Globus pallidus (tissue), 1 donor: ENCODE measurements at places on chromosomes 7 and 10.
A peak's percentile ranks its signal among the peaks of the same experiment; 100 is the strongest.

DNA sequence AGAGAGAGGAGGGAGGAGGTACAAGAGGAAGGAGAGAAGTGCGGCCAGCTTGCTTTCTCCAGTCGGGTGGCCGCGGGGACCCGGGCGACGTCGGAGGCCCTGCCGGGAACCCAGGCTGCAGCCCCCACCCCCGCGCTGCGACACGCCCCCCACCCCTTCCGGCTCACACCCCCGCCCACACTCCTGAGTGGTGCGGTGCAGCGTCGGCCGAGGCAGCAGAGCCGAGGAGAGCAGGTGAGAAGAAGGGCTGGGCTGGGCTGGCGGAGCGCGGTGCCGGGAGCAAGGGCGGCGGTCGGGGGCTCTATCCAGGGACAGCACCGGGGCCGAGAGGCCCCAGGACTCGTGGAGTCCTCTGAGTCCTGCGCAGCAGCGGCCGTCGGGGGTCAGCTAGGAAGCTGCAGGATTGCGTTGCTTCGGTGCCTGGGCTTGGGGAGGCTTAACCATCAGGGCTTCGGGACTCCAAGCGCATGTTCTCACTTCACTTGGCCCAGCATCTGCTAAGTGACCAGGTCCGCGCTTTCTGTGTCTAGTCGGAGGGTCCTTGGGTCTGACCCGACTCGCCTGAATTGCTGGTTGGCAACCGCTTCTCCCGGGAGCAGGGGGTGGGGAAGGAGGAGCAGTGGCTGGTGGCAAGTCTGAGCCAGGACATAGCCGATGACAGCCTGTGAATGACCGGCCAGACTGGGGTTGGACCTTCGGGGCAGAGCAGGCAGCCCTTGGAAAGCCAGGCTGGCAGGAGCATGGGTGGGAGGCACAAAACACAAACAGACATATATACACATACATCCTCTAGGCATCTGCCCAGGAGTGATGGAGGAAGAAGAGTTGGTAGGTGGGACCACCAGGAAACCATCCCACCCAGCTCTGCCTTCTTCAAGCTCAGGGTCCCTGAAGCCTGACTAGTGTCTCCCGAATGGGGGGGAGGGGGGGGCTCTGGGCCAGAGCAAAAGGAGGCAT is 683 bp downstream of the CHAT start:
- DNase-seq, result no peak

DNA sequence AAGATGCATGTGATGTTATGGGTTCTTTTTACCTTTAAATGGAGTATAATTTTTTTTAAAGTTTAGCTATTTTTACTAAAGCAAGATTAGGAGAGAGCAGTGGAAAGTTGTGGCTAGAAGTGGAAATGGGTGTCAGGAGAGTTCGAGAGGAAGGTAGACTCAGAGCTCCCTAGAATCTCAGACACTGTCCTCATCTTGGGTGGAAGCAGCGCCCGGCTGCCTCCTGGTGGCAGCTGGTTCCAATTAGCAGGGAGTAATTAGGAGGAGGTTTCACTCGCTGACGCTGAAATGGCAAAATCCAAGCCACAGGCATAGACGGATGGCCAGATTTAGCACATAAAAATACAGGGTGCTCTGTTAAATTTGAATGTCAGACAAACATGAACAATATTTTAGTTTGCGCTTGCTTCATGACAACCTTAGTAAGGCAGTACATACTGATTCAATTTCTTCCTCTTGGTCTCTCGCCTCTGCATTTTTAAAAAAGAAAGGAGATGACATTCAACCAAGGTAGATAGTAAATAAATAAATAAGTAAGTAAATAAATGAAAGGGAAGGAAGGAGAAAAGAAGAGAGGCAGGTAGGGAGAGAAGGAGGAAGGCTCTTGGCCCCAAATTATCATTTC is 58.5 kb downstream of the LGI1 start:
- peak; percentile 52 for DNase-seq

DNA sequence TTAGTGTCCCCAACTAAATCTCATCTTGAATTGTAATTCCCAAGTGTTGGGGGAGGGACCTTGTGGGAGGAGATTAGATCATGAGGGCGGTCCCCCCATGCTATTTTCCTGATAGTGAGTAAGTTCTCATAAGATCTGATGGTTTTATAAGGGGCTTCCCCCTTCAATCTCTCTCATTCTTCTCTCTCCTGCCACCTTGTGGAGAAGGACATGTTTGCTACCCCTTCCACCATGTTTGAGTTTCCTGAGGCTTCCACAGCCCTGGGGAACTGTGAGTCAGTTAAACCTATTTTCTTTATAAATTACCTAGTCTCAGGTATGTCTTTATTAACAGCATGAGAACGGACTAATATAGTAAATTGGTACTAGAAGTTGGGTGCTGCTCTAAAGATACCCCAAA is 365.6 kb downstream of the ANKRD7 start:
- DNase-seq, result no peak

DNA sequence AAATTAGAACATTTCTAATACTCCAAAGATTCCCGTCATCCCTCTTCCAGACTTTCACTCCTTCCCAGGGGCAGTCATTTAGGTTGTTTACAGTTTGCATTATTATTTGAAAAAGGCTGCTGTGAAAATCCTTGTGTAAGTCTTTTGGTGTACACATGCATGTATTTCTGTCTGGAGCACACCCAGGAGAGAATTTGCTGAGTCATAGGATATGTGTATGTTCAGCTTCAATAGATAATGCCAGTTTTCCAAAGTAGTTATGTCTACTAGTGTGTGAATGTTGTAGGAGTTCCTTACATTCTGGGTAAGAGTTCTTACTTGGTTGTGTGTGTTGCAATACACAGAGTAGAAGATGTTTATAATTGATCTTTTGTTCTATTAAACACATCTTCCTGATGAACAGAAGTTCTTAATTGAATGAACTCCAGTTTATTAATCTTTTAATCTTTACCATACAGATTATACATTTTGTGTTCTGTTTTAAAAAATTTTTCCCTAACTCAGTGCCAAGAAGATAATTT is 25.3 kb downstream of the CROT start:
- no peak for DNase-seq

DNA sequence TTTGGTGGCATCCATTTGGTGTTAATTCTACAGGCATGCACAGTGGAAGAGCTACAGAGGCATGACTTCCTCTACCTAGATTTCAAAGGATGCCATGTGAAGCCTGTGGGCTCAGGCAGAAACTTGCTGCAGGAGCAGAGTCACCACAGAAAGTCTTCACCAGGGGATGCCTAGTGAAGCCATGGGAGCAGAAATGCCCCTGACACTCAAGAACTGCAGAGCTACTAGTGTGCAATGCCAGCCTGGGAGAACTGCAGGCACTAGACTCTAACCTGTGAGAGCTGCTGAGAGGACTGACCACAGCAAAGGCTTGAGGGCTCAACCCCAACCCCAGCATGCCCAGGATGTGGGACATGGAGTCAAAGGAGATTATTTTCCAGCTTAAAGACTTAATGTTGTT is 3.9 kb downstream of the OR9A2 start:
- DNase-seq, result no peak

DNA sequence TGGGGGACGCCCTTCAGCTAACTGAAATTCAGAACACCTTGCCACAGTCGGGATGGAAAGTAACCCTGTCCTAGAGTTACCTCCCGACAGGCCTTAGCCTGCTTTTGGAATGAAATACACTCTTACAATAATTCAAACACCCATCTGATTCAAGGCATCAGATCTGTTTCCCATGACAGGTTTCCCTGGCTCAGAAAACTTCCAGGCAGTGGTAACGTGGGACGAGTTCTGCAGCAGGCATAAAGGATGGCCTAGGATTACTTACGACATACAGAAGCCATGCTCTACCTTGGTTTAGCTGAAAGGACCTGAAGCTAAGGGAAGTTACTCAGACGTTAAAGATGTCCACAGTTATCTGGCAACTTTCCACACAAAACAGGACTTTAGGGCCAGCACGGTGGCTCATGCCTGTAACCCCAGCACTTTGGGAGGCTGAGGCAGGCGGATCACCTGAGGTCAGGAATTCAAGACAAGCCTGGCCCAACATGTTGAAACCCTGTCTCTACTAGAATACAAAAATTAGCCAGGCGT is 5.0 kb downstream of the PAXIP1 start:
- DNase-seq, result no peak

GRCh38 chr7:78620920-78621319 is 822.3 kb downstream of the PHTF2 start:
- DNase-seq, result no peak

DNA sequence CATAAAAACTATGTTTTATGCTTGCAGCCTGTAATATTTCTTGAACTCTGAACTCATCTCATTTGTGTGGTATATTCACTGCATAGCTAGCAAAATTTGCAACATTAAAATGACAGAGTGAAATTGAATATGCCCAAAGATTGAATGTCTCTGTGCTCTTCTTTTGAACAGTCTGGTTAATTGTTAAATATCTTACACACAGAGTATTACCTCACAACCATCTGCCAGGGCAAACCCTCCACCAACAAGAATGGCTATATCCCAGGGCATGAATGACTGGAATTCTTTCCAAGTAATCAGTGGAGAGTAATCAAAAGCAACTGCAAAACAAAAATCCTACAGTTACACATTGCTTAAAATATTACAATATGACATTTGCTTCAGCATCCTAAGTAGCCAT is 76.9 kb downstream of the SLC13A1 start:
- DNase-seq, result no peak

DNA sequence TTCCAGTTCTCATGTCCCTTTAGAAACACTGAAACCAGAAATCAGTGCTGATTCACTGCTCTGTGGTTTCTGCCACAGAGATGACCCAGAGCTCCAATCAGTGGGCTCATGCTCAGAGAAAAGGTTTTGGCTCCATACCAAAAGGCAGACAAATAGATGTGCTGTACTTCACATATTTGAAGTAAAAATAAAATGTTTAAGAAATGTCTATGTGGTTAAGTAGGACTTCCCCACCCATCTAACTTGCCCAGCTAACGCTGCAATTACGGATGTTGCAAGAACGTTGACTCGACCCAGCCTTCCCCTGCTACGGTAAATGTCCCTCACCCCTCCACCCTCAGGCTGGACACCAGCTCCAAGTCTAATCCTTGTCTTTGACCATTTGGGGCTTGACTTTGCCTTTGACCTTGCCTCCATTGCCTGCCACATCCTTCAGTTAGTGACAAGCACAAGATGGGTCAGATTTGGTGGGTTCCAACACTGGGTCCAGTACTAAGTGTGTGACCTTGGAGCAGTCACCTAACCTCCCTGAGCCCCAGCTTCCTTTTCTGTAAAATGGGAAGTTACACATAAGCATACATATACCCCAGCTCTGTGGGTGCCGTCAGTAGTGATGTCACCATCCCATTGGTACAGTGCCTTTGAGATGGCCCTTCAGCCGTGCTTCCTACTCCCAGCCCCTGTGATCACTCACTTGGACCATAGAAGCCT is 95.8 kb downstream of the CHST15 start:
- no peak for DNase-seq

GRCh38 chr10:43417950-43418768 is 9.2 kb upstream of the HNRNPF start:
- DNase-seq, result no peak

- no peak for DNase-seq
These were observed 52.6 kb upstream of the SMNDC1 start for GRCh38 chr10:110357252-110357780.

DNA sequence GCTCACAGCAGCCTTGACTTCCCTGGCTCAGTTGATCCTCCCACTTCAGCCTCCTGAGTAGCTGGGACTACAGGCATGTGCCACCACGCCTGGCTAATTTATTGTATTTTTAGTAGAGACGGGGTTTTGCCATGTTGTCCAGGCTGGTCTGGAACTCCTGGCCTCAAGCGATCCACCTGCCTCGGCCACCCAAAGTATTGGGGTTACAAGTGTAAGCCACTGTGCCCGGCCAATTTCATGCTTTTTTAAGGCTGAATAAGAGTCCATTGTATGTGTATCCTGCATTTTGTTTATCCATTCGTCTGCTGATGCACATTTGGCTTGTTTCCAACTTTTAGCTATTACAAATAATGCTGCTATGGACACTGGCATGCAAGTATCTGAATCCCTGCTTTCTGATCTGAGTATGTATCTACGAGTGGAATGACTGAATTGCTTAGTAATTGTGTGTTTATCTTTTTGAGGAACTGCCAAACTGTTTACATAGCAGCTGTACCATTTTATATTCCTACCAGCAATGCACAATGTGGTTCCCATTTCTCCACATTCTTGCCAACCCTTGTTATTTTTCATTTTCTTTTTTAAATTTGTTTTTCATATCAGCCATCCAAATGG is 37.3 kb upstream of the TPST1 start:
- DNase-seq, result no peak

GRCh38 chr10:95579292-95579691 is 18.1 kb upstream of the SORBS1 start:
- no peak for DNase-seq
